ENCODE measurements at places on chromosomes 7 and 10.

DNA sequence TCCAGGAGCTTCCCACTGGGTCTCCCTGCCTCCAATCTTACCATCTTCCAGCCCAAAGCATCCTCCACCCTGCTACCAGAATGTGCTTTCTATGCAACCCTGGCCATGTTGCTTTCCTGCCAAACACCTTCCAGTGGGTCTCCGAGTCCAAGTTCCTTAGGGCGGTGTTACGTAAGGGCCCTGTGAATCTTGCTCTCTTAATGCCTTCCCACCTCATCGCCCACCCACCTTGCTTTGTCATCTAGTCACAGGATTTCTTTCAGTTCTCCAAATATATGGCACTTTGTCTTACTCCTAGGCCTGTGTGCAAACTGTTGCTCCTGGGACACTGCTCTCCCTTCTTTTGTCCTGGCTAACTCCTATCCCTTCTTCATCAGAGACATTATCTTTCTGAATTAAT, 344.5 kb downstream of the RPS24 start:
- DNase-seq: no peak

DNA sequence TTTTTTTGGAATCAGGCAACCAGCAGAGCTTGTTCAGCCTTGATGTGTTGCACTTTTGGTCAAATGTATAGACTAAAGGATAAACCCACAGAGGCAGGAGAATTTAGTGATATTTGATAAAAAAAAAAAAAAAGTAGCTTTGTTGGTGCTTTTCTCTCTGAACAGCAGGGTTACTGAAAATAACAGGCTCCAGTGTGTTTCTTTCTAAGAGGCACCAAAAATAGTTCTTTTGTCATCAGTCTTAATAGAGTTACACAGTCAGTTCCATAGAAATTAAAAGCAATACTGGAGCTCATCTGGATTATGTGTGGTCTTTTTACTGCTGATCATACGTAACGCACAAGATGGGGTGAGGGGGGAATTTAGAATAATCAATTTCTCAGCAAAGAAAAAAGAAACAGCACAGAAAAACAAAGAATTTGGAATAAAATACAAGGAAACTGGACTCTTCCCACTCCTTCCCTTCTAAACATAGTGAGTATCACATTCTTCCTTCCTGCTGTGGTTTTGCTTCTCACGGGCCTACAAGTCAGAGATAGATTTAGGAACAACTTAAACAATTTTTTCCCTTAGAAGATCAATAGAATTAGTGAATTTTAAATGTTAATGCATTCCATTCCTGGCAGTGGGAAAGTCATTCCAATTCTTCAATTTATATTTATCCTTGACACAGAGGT, 178.8 kb upstream of the AKR1E2 start:
- DNase-seq: no peak

- DNase-seq: no peak
Measured at GRCh38 chr7:23222439-23223030, 24.0 kb upstream of the GPNMB start.

GRCh38 chr10:122515588-122516231, 44.8 kb upstream of the DMBT1 start:
- peak; percentile 63 for DNase-seq

DNA sequence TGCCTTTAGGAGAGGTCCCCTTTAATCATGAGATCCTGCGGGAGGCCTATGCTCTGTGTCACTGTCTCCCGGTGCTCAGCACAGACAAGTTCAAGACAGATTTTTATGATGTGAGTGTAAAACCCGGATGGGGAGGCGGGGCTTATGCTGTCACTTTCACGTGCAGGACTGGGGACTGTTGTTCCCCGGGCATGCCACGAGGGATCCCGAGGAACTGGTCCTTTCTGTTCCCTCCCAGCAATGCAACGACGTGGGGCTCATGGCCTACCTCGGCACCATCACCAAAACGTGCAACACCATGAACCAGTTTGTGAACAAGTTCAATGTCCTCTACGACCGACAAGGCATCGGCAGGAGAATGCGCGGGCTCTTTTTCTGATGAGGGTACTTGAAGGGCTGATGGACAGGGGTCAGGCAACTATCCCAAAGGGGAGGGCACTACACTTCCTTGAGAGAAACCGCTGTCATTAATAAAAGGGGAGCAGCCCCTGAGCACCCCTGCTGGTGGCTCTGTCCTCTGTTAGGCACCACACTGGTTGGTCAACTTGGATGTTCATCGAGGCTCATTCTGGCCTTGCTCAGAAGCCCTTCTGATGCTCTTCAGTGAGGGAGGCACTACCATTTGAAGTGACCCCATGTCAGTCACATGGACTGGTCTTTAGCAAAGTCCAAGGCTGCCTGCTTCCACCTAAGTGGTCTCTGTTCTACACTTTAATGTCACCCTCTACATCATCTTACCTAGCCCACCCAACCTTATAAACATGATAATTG, 2.8 kb downstream of the COPS6 start:
- DNase-seq: no peak

DNA sequence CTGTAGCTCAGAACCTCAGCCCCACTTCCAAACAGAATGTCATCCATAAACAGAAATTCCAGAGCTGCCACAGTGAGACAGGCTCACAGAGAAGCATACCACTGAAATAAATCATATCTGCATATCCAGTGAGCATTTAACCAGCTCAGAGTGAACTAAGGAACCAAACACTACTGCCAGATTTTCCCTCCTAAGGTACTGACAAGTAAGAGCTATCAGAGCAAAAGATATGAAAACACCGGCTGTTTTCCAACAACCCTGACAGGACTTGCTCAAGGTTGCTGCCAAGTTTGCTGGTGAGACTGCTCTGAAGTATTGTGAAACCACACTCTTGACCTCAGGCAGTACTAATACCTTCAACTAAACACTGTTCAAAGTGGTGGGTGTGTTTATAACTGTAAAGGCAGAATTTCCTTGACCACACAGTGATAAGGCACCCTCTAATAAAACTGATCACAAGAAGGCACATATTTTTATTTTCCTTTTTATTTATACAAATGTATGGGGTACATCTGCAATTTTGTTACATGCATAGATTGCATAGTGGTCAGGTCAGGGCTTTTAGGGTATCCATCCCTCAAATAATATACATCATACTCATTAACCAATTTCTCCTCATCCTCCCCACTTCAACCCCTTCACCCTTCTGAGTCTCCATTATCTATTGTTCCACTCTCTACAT, 18.3 kb downstream of the SGMS1 start:
- peak; percentile 10 for DNase-seq

DNA sequence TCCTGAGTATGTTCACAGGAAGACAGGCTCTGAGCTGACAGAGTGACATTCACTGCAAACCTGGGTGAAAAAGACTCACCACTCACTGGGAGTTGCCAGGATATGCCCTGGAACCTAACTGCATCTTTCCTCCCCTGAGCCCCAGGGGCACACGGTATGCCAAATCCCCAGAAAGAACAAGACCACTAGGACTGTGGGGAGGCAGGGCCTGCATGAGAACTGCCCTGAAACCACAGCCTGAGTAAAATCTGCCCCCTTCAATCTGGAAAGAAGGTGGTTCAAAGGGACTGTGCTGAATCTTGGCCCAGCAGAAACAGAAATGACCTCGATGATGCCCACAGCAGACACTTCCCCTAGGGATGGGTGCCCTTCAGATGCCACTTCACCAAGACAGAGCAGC, 6.5 kb downstream of the FAM53B start:
- DNase-seq: no peak

GRCh38 chr10:76444034-76444800, 1012.8 kb downstream of the LRMDA start:
- DNase-seq: no peak

Measured in CD4-positive, alpha-beta T cell treated with Interleukin-2 at 100 ng/mL for 4 hours (primary cell).